ENCODE measurements at places on chromosomes 2 and 18. TPM values are rescaled to one million over a fixed set of nuclear protein-coding genes. Genes with fewer than 3 reads are reported as not detected.
A peak's percentile ranks its signal among the peaks of the same experiment; 100 is the strongest.

GRCh38 chr2:159545085-159545484, 71.3 kb downstream of the BAZ2B start:
- no peak for DNase-seq

GRCh38 chr18:33404244-33404873, 36.2 kb downstream of the CCDC178 start:
- no peak for DNase-seq

GRCh38 chr18:3442919-3443318, 7.1 kb upstream of the TGIF1 start:
- DNase-seq, result no peak

DNA sequence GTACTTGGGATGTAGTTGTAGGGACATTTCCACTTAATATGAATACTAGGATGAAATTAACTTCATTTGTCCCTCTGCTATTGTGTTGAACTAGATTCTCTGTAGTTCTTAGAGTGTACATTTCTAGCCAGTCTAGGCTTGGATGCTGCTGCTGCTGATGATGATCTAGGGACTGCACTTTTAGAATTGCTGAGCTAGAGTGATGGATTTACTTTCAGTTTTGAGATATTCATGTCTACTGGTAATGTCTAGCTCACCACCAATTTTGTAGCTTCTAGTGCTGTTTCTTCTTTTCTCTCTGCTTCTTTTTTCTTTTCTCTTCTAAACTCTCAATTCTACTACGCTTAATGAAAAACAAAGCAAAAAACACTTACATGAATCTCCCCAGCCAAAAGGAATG, 49.4 kb downstream of the MRPS9 start:
- DNase-seq, result no peak

DNA sequence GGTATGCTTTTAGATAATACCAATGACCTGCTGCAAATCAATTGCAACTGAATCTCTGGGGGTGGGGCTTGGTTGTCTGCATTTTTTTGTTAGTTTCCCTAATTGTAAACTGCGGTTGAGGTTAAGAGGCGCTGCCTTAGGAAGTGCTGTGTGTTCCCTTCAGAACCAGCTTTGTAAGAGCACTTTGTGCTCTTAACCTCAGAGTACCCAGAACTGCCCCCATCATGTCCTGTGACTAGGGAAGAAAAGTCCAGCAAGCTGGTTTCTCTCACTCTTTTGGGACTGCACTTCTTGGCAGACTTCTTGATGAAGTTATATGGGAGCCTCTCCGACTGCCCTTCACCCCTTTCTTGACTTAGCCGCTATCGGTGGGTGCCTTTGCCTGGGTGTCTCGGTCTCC, 245.5 kb upstream of the CXCR4 start:
- no peak for DNase-seq

GRCh38 chr2:44291281-44292248, 16.3 kb downstream of the SLC3A1 start:
- DNase-seq, result peak; percentile 64

DNA sequence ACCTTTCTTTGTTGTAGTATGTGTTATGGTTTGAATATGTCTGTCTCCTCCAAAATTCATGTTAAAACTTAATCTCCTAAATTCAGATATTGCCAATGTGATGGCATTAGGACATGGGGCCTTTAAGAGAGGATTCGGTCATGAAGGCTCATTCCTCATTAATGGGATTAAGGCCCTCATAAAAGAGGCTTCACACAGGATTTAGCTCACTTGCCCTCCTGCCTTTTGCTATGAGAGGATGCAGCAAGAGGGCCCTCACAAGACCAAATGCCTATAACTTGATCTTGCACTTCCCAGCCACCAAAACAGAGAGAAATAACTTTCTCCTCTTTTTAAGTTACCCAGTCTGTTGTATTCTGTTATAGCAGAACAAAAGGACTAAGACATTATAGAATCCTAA, 19.7 kb downstream of the ZBTB14 start:
- no peak for DNase-seq

- DNase-seq, result no peak
Observed at GRCh38 chr2:39737661-39738060, 41.4 kb downstream of the THUMPD2 start.

DNA sequence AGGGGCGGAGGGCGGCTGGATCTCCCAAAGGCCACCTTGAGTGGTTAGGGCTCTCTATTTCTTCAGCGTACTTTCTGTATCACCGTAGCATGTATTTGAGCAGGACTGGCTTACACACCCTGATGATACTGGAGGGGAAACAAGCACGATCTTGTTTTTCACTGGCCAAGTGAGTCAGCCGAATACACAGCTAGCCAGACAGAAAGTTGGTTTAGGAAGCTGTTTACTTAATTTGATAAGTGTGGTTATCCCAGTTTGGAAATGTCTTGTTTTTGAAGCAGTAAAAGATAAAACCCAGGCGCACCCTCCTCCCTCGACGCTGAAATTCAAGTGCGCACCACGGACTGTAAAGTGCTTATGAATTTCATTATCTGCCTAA, 582 bp downstream of the RIOK3 start:
- DNase-seq, result no peak

GRCh38 chr2:47650001-47650535, 132.9 kb upstream of the MSH6 start:
- DNase-seq, result no peak

DNA sequence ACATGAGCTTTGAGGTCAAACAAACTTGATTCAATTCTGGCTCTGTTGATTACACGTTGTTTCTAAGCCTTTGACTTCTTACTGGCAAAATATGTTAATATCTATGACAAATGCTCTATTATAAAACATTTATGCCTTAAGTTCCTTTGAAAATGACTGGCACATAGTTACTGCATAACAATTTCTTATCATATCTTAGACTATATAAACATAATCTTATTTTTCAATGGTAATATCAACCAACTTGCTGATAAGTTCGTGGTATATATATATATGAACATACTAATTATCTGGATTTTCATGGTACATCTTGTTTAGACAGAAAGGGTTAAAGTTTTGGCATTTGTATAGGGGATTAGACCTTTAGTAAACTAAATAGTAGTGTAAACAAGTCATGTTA, 645.6 kb upstream of the ZNF804A start:
- DNase-seq, result no peak

DNA sequence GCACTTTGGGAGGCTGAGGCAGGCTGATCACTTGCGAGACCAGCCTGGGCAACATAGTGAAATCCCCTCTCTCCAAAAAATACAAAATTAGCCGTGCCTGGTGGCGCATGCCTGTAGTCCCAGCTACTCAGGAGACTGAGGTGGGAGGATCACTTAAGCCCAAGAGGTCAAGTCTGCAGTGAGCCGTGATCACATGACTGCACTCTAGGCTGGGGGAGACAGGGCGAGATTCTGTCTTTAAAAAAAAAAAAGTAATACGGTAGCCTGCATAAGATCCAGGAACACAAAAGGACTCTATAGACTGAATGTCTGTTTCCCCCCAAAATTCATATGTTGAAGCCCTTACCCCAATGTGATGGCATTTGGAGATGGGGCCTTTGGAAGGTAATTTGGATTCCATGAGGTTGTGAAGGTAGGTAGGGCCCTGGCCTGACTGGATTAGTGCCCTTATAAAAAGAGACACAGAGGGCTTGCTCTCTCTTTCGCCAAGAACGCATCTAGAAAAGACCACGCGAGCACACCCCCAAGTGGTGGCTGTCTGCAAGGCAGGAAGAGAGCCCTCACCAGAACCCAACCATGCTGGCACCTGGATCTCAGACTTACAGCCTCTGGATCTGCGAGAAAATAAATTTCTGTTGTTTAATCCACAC, 17.0 kb downstream of the MBOAT2 start:
- no peak for DNase-seq

KCNG3 gene
- polyA plus RNA-seq, result 0.96 TPM

SERPINB11 gene
- not detected for polyA plus RNA-seq

IL18R1 gene
- polyA plus RNA-seq, result 0.49 TPM

COL3A1 gene
- polyA plus RNA-seq, result 7,434 TPM

CXCR4 gene
- 43.2 TPM for polyA plus RNA-seq

TRIM43 gene
- polyA plus RNA-seq, result 0.32 TPM
